ENCODE measurements at places on chromosomes 4 and X.
A peak's percentile ranks its signal among the peaks of the same experiment; 100 is the strongest.

- no peak for DNase-seq
These were observed 299.1 kb upstream of the BMP3 start for GRCh38 chr4:80731436-80731835.

DNA sequence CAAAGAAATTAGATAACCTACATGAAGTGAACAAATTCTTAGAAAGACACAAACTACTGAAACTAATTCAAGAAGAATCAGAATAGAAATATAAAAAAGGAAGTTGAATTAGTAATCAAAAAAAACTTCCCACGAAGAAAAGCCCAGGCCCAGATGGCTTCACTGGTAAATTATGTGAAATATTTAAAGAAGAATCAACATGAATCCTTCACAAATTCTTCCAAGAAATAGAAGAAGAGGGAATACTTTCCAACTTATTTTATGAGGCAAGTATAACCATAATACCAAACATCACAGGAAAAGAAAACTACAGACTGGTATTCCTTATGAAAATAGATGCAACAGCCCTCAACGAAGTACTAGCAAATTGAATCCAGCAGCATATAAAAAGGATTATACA is 30.7 kb downstream of the MOSPD2 start:
- DNase-seq: no peak

- peak; percentile 74 for DNase-seq
These were observed 29.6 kb downstream of the TLR10 start for GRCh38 chr4:38752941-38753806.

DNA sequence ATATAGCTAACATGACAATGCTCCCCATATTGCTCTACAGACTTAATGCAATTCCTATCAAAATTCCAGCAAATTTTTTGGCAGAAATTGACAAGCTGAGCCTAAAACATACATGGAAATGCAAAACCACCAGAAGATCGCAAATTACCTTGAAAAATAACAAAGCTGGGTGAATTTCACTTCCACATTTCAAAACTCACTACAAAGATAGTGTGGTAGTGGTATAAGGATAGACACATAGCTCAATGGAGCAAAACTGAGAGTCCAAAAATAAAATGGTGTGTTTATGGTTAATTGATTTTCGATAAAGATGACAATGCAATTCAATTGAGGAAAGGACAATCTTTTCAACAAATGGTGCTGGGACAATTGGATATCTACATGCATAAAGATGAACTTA is 65.8 kb downstream of the SLC9A7 start:
- no peak for DNase-seq

DNA sequence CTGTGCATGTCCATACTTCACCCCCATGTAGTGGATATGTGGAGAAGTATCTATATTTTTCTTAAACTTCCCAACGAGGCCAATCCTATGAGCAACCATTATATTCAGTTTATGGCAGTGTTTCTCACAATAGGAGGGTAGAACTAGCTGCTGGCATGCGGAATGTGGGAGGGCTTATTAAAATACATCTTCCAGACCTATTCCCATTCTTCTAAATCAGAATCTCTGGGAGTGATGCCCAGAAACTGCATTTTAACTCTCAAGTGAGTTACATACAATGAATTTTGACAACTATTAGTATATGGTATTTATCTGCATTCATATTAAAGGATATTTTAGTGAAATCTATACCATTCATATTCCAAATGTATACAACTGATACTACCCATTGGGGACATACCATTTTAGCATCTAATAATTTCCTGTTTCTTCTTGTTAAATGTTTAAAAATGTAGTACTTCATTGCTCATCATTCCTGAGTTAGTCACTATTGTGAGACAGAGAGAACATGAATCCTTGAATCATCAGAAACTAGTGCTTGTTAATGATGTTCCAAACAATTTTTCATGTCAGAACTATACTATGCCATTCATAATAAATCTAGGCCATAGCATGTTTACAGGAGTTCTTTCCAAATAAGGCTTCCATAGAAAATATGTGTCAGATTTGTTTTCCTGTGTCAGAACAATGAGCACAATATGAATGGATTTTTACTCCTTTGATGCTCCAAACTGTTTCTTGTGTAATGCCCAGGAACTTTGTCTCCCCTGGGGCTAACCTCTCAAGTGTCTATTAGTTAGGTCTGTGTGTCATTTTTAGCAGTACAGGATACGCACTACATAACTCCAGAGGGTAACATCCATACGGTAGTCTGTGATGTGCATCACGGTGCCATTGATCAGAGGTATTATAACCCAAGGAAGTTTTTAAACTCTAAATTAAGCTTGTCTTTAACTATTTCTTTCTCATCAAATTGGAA is 198.8 kb upstream of the BMP3 start:
- no peak for DNase-seq

DNA sequence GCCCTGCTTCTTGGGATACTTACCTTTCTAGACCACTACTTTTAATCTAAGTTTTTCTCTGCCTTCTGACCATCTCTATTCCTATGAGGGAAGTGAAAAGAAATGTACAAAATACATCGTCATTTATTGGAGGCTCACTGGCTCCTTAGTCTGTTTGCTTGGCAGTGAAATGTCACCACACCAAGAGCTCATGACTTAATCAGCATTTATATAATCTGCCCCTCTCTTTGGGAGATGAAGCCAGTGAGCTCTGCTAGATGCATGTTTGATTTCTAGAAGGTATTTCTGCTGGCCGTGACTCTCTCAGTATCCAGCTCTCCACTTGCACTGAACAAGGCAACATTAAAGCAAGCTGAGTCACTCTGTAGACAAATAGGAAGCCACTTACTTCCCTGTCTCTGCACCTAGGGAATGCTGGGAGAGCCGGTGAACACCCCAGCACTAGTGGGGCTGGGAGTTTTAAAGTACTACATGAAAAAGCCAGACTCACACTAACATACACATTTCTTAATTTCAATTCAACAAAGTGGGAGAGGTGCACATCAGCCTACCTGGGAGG is 79.1 kb downstream of the MID1IP1 start:
- DNase-seq: no peak

Data from mesothelial cell of epicardium (in vitro differentiated cells).